T-helper 17 cell (primary cell): ENCODE measurements at places on chromosomes 7 and 10.
A peak's percentile ranks its signal among the peaks of the same experiment; 100 is the strongest.

DNA sequence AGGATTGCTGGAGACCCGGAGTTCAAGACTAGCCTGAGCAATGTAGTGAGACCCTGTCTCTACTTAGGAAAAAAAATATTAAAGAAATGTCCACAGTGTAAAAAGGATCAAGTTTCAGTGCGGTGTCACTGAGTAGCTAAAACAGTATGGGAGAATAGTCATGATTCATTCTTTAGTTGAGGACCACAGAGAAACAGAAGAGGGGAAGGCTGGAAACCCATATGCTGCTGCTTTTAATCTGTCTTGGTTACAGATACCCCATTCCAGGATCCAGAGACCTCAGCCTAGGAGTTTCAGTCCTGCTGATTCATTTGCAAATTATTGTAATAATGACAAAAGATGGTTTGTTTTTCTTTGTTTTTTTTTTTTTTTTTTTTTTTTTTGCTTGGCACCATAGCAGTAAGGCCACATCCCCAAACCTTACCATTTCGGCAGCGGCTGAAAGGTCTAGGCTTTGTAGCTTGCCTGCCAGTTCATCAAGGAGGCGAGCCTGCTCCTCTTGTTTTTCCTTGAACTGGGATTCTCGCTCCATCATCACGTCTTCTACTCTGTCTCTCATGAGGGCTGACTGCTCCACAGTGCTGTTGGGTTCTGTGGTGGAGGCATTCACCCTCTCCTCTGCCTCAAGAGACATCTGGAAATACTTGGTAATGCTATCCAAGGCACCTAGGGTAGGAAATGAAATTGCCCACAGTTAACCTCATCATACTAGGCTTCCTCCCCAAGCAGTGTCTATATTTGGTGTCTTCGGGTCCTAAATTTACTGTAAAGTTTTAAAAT lies 44.2 kb downstream of the DLD start:
- DNase-seq = no peak

DNA sequence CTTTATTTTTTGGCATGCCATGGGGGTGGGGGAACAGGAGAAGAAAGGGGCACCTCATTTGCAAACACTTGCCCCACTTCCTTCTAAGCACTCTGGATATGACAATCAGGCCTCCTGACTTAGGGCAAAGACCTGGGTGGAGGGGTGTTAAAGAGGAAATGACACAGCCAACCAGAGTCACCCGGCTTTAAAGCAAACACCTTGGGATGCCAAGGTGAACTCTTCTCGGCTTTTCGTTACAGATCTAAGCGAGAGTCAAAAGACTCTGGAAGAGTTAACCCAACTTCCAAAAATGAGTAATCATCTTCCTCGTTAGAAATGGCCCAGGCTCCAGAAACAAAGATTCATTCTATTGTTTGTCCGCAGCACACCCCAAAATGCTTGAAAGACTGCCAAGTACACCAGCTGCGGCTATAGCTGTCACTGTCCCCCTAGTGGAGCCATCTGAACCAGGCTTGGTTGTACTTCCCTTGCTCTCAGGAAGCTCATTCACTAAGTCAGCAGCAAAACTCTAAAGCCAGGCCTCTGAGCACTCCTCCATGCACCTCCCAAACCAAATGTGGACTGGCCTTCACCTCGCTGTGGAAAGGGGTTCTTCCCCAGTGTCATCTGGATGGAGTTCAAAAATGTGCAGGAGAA lies 24.8 kb downstream of the FAM53B start:
- DNase-seq = peak; percentile 55

- DNase-seq = no peak
Observed at GRCh38 chr7:92925876-92926696, 89.7 kb upstream of the CDK6 start.

DNA sequence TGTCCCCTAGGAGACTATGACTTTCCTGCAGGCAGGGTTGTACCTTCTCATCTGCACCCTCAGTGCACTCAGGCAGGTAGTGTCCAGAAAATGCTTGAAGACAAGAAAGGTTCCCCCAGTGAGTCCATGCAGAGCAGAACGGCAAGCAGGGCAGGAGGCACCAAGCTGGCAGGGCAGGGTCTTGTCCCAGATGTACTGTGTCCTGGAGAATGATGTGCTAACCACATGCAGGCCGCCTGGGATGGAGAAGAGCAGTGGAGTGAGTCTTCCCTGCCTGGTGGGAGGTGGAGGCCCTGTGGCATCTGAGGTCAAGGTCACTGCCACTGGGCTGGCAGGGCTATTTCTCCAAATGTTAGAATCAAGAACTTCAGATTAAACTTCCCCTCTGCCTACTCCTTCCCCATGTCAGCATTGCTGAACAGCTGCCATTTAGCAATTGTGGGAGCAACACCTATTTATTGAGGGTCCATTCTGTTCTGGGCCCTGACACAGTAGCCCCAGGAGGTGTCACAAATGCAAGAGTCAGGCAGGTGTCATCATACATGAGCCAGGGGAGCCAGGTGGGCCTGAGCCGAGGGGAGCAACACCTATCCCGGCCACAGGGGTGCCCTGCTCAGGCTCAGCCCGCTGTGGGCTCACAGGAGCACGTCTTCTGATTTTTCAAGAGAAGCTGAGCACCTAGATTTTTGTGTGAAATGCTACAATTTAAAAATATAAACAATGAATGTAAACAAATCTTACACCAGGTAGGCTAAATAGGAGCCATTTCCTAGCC lies 34.1 kb downstream of the PTPRE start:
- no peak for DNase-seq

GRCh38 chr7:2689343-2689847 lies 1.4 kb downstream of the AMZ1 start:
- no peak for DNase-seq

- no peak for DNase-seq
Observed at GRCh38 chr7:111370002-111370401, 192.3 kb downstream of the IMMP2L start.

GRCh38 chr10:75074711-75075445 lies 36.6 kb upstream of the SAMD8 start:
- DNase-seq = no peak

DNA sequence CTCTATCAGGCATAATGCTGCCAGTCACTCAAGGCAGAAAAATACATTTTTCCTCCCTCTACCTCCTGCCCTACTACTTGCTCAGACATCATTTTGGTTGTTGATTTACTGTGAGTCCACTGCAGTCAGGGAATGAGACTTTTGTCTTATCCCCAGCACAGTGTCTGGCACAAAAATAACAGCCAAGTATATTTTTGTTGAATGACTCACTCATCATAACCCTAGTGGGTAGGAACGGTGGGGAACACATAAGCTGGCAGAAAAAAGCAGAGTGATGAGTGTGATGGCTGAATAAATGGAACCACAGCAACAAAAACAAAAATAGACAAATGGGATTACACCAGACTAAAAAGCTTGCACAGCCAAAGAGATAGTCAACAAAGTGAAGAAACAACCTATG lies 65.8 kb upstream of the LAMB4 start:
- no peak for DNase-seq

GRCh38 chr7:155431711-155432110 lies 26.2 kb upstream of the EN2 start:
- DNase-seq = no peak
